Germinal center (tissue), 1 donor: ENCODE measurements at places on chromosomes 16 and 17.

DNA sequence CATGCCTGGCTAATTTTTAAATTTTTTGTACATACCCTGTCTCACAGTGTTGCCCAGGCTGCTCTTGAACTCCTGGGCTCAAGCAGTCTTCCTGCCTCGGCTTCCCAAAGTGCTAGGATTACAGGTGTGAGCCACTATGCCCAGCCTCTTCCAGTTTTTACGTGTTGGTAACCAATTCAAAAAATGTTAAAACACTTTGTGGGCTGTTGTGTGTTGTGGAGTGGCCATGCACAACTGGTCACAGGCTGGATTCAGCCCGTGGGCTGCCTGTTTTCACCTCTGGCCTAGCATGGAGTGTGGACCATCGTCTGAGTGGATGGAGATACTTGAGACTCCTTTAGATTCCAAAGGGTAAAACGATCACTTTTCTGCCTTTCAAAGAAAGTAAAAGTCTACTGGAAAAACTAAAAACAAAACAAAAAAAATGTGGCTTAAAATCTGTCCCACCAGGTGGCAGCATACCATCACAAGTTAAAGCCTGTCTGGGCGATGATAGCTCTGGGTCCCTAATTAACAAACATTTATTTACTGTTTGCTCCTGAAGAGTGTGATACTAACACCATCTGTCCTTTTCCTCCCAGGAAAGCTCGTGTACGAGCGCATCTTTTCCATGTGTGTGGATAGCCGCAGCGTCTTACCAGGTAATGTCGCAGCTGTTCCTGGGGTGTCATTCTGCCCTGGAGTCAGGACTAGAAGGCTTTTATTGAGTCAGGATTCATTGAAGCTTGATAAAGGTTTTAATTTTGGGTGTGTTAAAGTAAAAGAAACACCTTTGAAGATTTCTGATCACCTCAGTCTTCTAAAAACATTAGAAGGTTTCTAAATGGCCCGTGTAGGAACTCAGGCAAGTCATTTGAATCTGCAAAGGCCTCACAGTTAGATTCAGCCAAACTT, 45.8 kb downstream of the VPS35L start:
- DNase-seq = peak; percentile 23

GRCh38 chr17:42554250-42555121, 1.8 kb downstream of the HSD17B1 start:
- DNase-seq = peak; percentile 87

DNA sequence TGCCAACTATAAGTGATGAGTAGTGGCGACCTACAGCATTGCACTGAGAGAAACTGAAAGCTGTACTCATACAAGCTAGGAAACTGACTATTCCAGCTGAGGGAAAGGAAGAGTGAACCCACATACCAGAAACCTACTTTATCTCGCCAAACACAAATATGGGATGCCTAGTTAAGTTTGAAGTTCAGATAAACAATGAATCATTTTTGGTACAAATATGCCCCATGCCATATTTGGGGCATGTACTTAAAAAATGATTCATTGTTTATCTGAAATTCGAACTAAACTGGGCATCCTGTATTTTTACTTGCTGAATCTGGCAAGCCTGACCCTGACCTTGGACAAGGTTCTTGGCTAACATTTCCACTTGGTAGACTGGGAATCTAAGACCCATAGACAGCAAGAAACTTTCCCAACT, 527.8 kb upstream of the PSMD7 start:
- no peak for DNase-seq

DNA sequence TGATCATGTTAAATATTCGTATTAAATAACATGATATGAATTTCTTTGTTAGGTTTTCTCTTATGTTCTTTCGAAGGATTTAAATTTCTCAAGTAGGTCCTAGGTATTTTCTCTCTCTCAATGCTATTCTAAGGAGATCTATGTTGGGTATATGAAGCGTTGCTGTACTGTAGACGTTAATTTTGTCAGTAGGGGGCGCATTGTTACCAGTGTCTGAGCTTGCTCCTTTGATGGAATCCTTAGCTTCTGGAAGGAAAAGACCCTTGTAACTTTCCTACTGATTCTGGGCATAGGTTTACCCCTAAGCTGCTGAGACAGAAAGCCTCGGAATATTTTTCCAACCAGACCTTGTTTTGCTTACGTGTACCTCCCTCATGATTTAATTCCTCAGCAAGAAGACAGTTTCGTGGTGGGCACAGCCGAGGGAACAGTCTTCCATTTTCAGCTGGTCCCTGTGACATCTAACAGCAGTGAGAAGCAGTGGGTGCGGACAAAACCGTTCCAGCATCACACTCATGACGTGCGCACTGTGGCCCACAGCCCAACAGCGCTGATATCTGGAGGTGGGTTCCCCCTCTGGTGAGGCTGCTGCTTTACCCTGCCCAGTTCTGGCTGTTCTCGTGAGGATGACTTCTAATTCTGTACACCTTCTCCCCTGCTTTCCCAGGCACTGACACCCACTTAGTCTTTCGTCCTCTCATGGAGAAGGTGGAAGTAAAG, 17.9 kb downstream of the UTP4 start:
- peak; percentile 69 for DNase-seq

DNA sequence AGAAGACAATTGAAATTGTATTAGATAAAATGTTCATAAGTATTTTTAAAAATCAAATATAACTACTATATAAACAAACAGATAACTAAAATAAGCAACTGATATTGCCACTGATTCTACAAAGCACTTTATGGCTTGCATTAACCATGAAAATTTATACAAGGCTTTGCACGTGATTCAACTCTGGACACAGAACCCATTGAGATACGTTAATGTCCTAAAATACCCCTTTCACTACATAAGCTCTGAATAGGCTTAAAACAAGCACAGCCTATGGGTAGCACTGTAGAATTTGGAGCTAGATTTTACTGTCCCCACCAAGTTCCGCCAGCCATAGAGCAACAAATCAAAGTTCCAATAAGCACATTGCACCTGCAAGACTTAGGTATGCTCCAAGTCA, 4.5 kb downstream of the ZNF652 start:
- DNase-seq = no peak

DNA sequence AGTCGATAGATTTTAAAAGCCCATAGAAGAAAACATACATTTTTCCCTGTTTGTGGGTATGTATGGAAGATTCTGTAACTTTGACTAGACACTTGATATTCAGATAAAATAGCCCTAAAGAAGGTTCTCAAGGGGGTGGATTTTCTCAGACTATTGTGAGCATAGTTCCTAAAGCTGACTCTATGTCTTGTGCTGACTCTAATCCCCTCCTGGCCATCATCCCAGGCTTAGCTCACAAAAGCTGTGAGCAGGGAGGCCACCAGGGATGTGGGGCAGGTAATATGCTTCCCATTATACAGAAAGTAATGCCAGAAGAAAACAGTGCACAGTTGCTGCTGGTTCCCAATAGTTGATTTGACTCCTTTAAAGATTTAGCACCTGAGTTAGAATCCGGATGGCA, 32.0 kb downstream of the CDH13 start:
- DNase-seq = no peak

- DNase-seq = no peak
These were observed 794 bp downstream of the SMG6 start for GRCh38 chr17:2302778-2303203.
